ENCODE measurements at places on chromosomes 4 and X. TPM values are rescaled to one million over a fixed set of nuclear protein-coding genes. Genes with fewer than 3 reads are reported as not detected.

Gene UGT8
- total RNA-seq, result not detected

Gene ADH1C
- 4.6 TPM for total RNA-seq

Gene LUZP4
- total RNA-seq, result not detected

Gene CRMP1
- 1.9 TPM for total RNA-seq

Gene MAGEA1
- total RNA-seq, result not detected

Gene TNIP3
- total RNA-seq, result not detected

DNA sequence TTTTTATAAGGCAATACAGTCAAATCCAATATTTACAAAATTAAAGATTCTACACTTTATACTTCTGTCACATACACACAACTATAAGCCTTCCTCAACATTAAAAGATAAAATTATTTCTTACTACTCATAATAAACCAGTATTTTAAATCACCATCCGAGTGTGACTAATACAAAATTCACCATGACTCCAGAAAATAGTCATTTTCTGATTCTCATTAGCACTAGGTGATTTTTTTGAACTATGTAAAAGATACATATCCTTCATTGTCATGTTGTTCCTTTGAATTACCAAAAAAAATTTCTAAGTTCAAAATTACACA is 646 bp upstream of the SLC7A11 start:
- no peak for DNase-seq

DNA sequence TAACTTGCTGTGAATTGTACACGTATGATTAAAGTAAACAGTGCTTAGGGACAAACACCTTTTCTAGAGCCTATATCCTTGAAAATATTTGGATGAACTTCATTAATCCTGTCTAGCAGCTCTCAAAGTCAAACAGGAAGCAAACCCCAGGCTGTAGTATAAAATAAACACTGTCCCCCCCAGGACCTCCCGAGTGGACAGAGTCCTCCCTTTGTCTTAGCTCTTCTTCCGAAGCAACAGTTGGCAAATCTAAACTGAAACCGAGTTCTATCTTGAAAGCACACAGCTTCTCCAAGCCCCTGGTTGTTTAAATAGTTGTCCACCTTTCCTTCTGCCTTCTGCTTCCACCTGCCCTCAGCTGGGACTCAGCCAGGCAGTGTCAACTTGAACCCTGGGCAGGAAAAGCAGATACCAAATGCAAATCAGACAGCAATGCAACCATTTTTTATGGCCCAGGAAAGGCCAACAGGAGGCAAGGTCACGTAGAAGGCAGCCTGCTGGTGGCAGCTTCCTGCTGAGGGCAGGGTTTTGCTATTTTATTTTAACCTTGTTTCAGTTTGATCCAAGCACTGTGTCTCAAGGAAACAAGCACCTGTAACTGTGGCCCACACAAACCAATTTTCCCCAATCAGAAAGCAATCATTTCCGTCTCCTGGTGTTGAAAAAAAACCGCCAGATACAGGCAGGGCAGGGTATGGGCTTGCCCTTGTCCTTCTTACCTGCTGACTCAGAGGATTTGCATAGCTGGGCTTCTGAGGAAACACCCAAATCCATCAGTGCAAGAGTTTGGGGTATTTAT is 110.3 kb upstream of the KIT start:
- no peak for DNase-seq

DNA sequence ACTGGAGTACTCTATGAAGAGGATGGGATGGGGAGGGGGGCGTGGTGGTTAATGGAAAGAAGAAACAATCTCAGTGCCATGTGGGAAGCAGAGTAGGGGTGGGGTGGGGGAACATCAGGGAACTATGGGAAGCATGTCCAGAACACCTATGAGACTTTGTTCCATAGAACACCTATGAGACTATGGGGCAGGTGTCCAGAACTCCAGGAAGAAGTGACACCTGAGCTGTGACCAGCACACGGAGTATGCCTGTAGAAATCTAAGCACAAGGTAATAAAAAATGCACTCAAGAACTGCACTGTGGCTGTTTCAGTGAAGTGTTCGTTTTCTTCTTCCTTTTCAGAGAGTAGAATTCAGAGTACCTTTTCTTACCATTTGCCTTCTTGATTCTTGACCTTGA is 704.8 kb upstream of the TENM3 start:
- DNase-seq, result no peak

- DNase-seq, result no peak
These were observed 890 bp downstream of the RASSF6 start for GRCh38 chr4:73619346-73619745.

DNA sequence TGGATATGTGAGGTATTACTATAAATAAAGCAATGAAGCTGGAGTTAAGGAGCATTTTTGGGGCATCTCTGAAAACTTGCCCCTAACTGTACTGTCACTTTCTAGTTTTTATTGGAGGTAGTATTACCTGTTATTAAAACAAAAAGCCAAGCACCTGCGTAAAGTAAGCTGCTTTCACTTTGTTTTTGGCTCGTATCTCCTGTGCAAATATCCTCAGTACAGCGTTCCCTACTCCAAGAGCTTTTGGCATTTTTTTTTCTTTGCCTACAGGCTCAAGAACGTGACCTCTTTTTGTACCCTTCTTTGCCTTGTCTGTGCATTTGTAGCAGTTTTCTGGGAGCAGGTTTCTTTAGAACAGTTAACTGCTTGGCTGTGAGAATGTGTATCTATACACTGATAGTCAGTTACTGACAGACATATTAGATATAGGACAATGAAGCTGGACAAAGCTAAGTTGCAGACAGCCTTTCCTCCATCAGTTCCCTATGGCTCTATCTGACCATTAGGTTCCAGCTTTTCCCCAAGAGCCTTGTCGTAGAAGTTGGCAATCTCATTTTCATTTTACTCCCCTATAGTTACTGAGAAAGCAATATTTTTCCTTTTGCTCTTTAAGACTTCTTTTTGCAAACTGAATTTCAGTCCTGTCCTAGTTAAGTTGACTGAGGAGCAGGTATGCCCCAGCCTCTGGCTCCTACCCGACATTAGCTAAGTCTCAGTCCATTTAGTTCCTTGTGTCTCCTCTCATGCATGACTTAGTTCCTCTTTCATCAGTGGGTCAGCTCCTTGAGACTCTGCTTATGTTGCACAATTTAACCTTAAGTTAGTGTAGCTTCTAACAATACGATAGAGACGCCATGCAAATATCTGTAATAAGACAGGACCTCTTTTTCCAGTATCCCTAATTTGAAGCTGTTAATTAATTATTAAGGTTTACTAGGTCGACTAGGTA is 71.5 kb upstream of the HPRT1 start:
- no peak for DNase-seq

GRCh38 chr4:158949099-158949498 is 153.8 kb upstream of the RAPGEF2 start:
- DNase-seq, result no peak

GRCh38 chrX:144810539-144810938 is 436.8 kb upstream of the SPANXN1 start:
- DNase-seq, result no peak

DNA sequence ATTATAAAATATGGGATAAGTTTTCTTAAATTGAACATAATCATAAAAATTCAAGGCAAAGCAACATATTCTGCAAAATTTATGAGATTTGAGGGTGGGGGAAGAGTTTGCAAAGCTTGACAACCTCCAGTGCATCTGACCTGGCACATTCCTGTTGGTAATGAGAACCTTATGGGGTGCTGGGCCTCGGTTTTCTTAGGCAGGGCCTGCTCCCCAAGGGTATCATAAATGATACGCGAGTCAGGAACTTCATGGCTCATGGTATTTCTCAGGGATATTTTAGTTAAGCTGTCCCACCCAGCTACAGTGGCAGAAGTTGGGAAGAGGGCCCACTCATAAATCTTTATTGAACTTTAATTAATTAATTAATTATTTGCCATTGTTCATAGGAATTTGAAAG is 13.2 kb downstream of the AFF2 start:
- no peak for DNase-seq

GRCh38 chrX:6980981-6981380 is 166.5 kb upstream of the STS start:
- DNase-seq, result no peak

DNA sequence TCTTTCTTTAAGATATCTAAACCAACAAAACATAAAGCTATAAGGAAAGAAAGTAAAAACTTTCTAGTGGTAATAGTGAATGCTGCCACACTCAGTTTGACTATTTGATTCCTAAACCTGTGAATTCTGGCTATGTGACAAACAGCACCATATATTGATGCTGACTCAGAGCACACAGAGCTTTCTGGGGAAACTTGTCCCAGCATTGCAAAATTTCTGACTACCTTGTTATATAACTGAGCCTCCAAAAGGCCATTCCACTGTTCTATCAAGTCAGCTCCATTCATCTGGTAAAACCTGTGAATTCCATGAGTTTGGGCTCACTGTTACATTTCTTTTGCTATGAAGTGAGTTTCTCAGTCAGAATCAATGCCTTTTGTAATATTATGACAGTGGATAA is 1229.7 kb downstream of the PCDH18 start:
- DNase-seq, result no peak

DNA sequence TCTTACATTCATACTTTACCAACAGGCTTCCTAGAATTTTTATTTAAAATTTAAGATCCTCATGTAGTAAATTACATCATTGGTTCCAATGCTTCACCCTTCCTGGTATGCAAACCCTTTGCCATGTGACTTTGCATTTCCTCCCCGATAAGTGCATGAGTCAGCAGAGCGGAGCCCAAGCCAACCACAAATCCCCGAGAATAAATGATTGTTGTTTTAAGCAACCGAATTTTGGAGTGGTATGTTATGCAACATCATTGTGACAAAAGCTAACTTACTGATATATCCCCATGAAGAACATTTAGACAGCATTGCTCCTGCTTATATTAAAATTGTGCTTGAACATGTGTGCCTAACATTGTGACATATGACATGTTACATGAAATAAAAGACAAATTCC is 199.4 kb upstream of the DDX53 start:
- no peak for DNase-seq

DNA sequence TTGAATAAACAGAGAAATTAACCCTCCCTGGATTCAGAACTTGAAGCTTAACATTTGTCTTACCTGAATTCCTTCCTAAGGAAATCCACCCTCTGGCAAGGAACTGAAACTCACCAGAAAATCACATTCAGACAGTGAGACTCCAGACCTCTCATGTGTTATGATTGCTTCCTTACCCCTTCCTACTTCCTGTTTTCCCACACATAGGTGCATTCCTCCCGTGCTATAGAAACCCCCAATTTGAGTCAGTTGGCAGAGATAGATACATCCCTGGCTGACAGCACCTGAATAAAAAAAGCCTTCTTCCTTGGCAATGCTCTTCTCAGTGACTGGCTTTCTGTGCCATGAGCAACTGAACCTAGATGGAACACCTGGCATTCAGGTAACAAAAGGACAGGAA is 157.0 kb upstream of the SMIM31 start:
- no peak for DNase-seq

DNA sequence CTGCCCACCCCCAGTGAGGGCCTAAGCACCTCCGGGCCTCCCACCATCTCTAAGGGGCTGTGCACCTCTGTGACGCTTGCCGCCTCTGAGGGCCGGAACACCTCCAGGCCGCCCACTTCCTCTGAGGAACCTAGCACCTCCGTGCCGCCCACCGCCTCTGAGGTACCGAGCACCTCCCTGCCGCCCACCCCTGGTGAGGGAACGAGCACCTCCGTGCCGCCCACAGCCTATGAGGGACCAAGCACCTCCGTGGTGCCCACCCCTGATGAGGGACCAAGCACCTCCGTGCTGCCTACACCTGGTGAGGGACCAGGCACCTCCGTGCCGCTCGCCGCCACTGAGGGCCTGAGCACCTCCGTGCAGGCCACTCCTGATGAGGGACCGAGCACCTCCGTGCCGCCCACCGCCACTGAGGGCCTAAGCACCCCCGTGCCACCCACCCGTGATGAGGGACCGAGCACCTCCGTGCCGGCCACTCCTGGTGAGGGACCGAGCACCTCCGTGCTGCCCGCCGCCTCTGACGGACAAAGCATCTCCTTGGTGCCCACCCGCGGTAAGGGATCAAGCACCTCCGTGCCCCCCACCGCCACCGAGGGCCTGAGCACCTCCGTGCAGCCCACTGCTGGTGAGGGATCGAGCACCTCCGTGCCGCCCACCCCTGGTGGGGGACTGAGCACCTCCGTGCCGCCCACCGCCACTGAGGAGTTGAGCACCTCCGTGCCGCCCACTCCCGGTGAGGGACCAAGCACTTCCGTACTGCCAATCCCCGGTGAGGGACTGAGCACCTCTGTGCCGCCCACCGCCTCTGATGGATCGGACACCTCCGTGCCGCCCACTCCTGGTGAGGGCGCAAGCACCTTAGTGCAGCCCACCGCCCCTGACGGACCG is 977 bp downstream of the MAGEE1 start:
- DNase-seq, result no peak

DNA sequence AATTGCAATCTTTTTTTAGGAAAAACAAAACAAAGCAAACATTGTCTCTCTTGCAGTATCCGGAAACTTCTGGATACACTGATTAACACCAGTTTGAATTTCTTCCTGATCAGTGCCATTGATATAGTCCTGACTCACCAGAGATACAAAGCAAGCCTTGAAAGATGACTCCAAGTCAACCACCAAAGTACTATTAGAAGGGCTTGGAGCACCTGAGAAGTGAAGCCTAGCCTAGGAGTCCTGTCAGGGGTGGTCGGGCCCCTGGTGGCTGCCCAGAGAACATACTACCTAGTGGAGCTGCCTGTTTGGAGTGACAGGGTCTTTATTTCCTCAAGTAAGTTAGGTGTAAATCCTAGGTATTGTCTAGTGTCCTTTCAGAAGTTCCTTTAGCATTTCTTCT is 593.2 kb downstream of the ZNF674 start:
- no peak for DNase-seq

GRCh38 chr4:14916554-14917297 is 85.6 kb upstream of the CPEB2 start:
- no peak for DNase-seq

DNA sequence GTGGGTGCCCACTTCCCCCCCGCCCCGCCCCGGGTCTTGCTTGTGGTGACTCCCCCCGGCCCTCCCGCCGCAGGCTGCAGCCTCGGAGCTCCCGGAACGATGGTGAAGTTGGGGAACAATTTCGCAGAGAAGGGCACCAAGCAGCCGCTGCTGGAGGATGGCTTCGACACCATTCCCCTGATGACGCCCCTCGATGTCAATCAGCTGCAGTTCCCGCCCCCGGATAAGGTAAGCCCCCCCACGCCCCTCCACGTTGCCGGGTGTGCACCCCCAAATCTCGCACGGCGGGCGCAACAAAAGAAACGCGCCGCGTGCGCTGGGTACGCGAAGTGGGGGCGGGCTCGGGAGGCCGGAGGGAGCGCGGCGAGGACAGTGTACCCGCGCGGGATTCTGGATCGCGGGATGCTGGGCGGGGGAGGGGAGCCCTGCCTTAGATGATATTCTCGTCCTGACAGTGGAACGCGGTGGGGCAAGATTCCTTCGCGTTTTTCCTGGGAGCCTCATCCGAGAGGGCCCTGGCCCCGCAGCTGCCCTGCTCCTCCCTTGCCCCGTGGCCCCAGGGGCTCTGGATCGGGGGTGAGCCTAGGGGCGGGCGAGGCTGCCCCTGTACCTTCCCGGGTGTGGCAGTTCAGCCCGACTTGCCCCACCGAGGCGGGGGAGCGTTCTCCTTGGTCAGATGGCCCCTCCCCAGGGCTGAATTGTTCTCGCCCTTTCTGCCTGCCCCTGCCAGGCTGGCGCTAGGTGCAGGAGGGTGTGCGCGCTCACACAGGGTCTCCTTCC is 819 bp downstream of the NSG1 start:
- no peak for DNase-seq

Data from ascending aorta (tissue), 2 donors.